ENCODE measurements at places on chromosomes 11 and 22.

- no peak for DNase-seq
These were observed 80.3 kb upstream of the SLC22A12 start for GRCh38 chr11:64510759-64511158.

- no peak for DNase-seq
These were observed 225.4 kb downstream of the CNTN5 start for GRCh38 chr11:99246199-99246598.

DNA sequence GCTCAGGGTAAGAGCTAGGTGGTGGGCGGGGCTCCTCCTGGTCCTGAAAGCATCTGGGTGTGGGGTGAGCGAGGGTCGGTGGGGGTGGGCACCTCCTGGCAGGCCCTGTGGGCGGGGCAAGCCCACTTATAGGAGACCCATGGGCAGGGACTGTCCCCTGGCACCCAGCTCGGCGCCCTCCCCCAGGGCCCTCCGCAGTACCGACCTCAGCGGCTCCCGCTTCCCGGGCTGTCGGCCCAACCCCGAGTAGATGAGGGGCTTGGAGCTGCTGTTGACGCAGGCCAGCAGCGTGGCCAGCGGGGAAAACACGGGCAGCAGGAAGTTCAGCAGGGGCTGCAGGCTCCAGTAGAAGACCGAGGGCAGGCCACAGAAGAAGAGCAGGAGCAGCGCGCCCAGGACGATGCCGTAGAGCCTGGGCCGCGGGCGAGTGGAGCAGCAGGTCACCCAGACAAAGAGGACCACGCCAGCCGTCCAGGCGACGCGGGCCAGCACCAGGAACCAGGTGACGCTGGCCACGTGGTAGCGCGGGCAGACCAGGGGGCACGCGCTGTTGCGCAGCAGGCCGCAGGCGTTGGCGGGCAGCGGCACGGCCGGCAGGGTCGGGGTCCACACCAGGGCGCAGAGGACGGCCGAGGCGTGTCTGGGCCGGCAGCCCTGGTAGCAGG, 663 bp downstream of the MRGPRG start:
- DNase-seq, result no peak

- DNase-seq, result no peak
These were observed 13.2 kb upstream of the RGL4 start for GRCh38 chr22:23677701-23677995.

- no peak for DNase-seq
These were observed 207.9 kb upstream of the E2F8 start for GRCh38 chr11:19448651-19449050.

DNA sequence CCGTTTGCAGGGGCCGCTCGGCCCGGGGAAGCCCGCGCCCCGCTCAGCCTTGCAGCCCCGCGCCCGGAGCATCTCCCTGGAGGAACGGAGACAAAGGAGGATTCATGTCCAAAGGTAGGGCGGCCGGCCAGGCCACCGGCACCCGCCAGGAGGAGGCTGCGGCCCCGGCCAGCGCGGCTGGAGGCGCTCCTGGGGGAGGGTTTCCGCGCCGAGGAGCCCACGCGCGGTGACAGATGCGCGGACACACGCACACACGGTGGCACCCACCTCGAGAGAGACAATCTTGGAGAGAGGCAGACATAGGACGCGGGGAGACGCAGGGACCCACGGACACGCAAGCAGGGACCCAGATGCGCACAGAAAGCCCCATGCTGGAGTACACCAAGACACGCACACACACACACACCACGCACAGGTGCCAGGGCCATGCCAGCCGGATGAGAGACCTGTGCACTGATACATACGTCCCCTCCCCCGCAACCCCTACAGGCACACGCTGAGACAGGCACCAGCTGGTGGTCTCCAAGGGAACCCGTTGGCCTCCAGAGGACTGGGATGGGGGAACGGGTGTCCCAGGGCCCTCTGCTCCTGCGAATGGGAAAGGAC, 7.8 kb downstream of the SEPTIN3 start:
- no peak for DNase-seq

DNA sequence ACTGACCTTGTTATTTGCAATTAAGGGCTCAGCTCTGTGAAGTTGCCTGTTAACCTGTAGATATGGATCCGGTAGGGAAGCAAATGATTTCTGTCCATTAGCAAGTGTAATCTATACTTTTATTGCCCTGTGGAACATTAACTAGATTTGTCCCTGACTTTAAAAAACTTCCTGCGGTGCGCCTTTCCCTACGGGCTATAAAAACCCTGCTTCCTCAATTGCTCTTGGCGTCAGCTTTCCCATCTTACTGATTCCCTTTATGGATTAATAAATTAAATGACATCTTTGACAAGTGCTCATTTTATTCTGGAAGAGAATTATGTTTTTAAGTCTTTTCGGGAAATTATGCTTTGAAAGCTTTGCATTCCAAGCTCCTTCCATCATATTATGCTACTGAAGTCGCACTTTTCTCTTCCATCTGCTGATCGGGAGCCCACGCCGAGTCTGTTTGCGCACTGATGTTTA, 18.3 kb upstream of the CLMP start:
- no peak for DNase-seq

DNA sequence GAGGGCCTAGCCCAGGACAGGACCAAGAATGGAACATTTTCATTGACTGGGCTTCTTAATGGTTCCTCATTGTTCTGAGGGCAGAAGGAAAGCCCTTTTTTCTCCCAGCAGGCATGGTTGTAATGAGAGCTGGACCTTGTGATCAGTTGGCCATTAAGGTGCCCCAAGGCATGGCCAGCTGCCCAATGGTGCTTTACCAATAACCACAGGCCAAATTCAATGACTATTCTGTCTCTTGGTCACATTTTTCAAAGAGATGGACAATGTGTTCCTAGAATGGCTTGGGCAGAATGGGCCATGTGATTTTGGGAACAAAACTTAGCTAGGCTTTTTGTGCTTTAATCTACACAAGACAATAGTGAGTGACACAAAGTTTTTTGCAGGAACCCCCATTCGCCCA, 7.3 kb downstream of the NAV2 start:
- DNase-seq, result peak; percentile 95

DNA sequence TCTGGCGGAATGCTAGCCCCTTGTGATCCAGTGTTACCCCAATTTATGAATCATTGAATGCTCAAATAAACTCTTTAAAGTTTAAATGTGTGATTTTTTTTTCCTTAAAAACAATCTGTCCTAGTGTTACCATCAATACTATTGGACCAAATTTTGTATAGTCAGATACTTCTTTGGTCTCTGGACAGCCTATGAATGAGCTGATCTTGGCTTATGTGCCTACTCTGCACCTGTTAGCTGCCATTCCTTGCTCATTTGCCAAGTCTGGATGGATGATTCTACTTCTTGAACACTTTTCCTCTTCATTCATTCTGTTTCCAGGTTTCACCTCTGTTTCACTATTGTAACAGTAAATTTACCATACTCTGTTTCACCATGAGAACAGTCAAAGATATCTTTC, 226.5 kb upstream of the ZBED5 start:
- no peak for DNase-seq

DNA sequence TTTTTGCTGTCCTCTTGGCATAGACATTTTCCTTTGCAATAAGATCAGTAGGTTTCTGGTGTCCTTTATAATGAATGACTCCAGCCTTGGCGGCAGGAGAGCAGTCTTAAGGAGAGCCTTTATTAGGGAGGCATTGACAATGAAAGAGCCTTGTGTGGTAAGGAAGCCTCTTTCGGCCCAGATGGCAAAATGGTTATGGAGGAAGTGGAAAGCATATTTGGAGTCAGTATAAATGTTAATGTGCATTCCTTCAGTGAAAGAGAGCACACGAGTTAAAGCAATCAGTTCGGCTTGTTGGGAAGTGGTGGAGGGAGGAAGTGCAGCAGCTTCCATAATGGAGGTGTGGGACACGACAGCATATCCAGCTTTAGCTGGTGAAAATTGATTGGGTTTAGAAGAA, 18.1 kb upstream of the ANO1 start:
- peak; percentile 80 for DNase-seq

- DNase-seq, result peak; percentile 94
These were observed 279.9 kb upstream of the B3GAT1 start for GRCh38 chr11:134691985-134692384.

GRCh38 chr11:68506908-68507307, 46.4 kb downstream of the PPP6R3 start:
- DNase-seq, result peak; percentile 17

DNA sequence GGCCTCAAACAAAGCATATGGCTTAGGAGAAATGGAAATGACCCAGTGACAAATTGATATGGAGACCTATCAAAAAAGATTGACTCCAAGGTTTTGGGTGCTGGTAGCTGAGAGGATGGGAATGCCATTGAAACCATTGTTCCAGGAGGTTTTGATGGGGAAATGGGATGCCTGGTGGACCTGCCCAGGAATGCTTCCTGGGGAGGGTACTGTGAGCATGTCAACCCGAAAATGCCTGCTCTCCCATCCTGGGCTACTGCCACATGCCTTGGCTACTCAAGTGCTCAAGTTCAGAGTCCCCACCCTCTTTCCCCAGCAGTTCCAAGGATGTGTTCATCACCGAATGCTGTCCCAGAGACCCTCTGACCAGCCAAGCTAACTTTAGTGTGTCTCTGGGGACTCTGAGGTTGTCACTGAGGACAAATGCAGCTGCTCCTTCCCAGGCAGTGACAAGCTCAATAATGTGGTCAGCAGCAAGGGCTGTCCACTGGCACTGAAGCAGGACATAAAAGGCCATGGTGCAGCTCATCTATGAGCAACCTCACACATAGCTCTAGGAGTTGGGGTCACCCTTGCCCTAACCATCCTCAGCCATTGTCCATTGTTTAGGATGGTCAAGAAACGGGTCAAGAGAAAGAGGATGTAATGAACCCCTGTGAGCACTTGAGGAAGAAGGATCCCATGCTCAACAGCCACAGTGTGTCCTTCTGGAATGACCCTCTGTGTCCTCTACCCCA, 83.7 kb downstream of the TRIM29 start:
- DNase-seq, result no peak

GRCh38 chr11:83159902-83160865, 3.3 kb downstream of the PCF11 start:
- no peak for DNase-seq

GRCh38 chr22:28068826-28069225, 149.8 kb upstream of the PITPNB start:
- DNase-seq, result no peak

- DNase-seq, result no peak
These were observed 1258.8 kb downstream of the BRD1 start for GRCh38 chr22:48568736-48569330.

- peak; percentile 62 for DNase-seq
These were observed 50.9 kb upstream of the YWHAH start for GRCh38 chr22:31893460-31893859.

- DNase-seq, result peak; percentile 7
These were observed 35.3 kb upstream of the FZD4 start for GRCh38 chr11:86990515-86990914.

- no peak for DNase-seq
These were observed 133.1 kb downstream of the MICAL2 start for GRCh38 chr11:12243486-12243885.

- DNase-seq, result no peak
These were observed 62.4 kb downstream of the PARVG start for GRCh38 chr22:44242946-44243724.

DNA sequence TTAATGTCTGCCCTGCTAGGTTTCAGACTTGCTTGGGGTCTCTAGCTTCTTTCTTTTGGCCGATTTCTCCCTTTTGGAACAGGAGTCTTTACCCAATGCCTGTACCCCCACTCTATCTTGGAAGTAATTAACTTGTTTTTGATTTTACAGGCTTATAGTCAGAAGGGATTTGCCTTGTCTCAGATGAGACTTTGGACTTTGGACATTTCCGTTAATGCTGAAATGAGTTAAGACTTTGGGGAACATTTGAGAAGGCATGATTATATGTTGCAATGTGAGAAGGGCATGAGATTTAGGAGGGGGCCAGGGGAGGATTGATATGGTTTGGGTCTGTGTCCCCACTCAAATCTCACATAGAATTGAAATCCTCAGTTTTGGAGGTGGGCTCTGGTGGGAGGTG, 5.1 kb downstream of the KDM4F start:
- no peak for DNase-seq

Measured in SK-MEL-5 (cell line).